ENCODE measurements at places on chromosomes 2 and 18. TPM values are rescaled to one million over a fixed set of nuclear protein-coding genes. Genes with fewer than 3 reads are reported as not detected.
A peak's percentile ranks its signal among the peaks of the same experiment; 100 is the strongest.

- H3K27ac ChIP-seq = no peak overlapping the region
- H3K36me3 ChIP-seq = no peaks in the 10 kb centered on the region
- no peak overlapping the region for H3K4me3 ChIP-seq
- DNase-seq = no peak
These were observed 7.8 kb upstream of the LTBP1 start for GRCh38 chr2:32938934-32939333.

DNA sequence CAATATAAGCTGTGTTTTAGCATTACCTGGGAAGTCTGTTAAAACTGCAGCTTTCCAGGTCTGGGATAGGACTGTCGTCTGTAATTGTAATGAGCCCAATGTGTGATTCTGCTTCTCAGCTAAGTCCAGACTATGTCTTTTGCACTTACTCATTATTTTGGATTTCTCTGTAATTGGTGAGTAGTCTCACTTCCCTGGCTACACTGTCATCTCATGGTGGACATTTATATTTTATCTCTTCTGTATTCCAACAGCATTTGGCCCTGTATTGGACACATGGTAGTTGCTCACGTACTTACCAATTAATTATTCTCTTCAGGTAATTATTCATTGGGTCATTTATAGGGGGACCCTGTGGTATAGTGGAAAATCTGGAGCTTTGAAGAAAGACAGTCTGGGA lies 28.0 kb downstream of the LHCGR start:
- H3K4me1 ChIP-seq = peaks cover 2% of the 10 kb centered on the region
- H3K4me3 ChIP-seq = no peak overlapping the region
- no peak for DNase-seq
- no peaks in the 10 kb centered on the region for H3K36me3 ChIP-seq
- no peak overlapping the region for H3K27ac ChIP-seq
- no peaks in the 10 kb centered on the region for H3K27me3 ChIP-seq

GRCh38 chr2:53004413-53004812 lies 763.2 kb upstream of the CHAC2 start:
- no peak for DNase-seq
- no peak overlapping the region for H3K4me3 ChIP-seq
- no peaks in the 10 kb centered on the region for H3K27me3 ChIP-seq

DNA sequence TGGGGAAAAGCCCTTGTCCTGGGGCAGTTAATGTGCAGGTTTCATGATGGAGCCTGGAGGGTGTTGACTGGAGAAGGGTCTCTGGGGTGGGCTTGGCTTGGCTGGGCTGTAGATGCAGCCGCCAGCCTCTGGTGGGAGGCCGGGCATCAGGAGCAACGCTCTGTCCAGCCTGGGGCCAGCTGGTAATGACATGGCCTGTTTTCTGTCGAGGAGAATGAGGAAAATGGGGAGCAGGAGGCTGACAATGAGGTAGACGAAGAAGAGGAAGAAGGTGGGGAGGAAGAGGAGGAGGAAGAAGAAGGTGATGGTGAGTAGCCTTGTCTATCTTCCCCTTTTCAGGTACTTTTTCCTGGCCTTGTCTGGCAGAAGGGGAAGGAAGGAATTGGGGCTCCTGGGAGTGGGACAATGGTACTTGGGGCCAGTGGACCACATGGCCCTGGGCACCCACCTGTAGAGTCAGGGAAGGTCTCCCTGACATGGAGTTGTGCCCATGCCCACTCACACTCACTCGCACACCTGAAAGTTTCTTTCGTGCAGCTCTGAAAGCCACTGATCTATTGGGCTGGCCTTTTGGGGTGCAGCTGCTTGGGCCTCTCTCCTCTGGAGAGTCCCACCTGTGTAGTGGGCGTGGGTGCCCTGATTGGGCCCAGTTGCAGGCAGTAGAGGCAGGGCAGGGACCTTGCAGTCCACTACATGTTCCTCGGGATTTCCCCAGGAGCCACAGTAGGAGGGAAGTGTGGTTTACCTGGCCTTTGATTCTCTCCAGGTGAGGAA lies 3.5 kb downstream of the PTMA start:
- H3K4me1 ChIP-seq = no peaks in the 10 kb centered on the region
- no peak for DNase-seq
- no peak overlapping the region for H3K27ac ChIP-seq

DNA sequence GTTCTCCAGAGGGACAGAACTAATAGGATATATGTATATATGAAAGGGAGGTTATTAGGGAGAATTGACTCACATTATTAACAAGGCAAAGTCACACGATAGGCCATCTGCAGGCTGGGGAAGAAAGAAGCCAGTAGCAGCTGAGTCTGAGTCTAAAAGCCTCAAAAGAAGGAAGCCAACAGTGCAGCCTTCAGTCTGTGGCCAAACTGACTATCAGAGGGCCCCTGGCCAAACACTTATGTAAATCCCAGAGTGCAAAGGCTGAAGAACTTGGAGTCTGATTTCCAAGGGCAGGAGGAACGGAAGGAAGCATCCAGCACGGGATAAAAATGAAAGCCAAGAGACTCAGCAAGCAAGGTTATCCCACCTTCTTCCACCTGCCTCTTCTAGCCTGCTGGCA lies 108.0 kb upstream of the LDLRAD4 start:
- H3K4me3 ChIP-seq = no peak overlapping the region
- no peak for DNase-seq
- no peak overlapping the region for H3K27ac ChIP-seq
- H3K27me3 ChIP-seq = no peaks in the 10 kb centered on the region
- peaks cover 4% of the 10 kb centered on the region for H3K36me3 ChIP-seq
- H3K4me1 ChIP-seq = no peaks in the 10 kb centered on the region

GRCh38 chr2:7929281-7929680 lies 752.6 kb upstream of the ID2 start:
- no peak overlapping the region for H3K27ac ChIP-seq
- no peak overlapping the region for H3K4me3 ChIP-seq
- no peaks in the 10 kb centered on the region for H3K27me3 ChIP-seq
- no peaks in the 10 kb centered on the region for H3K36me3 ChIP-seq

- H3K27me3 ChIP-seq = no peaks in the 10 kb centered on the region
- no peak overlapping the region for H3K4me3 ChIP-seq
- peak; percentile 90 for DNase-seq
- peaks cover 4% of the 10 kb centered on the region for H3K4me1 ChIP-seq
- no peaks in the 10 kb centered on the region for H3K36me3 ChIP-seq
These were observed 69.3 kb upstream of the MCFD2 start for GRCh38 chr2:46984642-46985476.

GRCh38 chr2:170554278-170554955 lies 160.7 kb upstream of the SP5 start:
- H3K4me3 ChIP-seq = no peak overlapping the region
- H3K4me1 ChIP-seq = no peaks in the 10 kb centered on the region
- H3K36me3 ChIP-seq = no peaks in the 10 kb centered on the region
- H3K27ac ChIP-seq = peak overlapping the region; percentile 64
- peak; percentile 90 for DNase-seq
- no peaks in the 10 kb centered on the region for H3K27me3 ChIP-seq

DNA sequence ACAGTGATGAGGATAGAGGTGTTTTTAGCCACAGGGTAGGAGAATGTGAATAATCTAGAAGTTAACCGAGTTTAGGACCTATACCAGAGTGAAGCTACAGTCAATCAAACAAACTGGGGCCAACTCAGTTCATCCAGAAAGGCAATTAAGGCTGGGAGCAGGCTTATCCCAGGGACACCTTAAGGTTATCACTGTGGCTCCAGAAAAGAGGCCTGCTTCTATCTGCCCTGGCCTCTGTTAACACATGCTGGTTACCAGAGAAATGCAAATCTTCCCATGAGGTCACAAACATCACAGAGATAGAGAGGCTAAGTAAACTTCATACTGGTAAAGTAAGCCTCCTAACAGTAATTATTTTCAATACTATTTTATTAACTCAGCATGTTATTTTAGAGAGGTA lies 93.2 kb upstream of the GRB14 start:
- no peak overlapping the region for H3K27ac ChIP-seq
- no peak for DNase-seq
- H3K4me1 ChIP-seq = no peaks in the 10 kb centered on the region
- no peaks in the 10 kb centered on the region for H3K36me3 ChIP-seq
- no peak overlapping the region for H3K4me3 ChIP-seq

DNA sequence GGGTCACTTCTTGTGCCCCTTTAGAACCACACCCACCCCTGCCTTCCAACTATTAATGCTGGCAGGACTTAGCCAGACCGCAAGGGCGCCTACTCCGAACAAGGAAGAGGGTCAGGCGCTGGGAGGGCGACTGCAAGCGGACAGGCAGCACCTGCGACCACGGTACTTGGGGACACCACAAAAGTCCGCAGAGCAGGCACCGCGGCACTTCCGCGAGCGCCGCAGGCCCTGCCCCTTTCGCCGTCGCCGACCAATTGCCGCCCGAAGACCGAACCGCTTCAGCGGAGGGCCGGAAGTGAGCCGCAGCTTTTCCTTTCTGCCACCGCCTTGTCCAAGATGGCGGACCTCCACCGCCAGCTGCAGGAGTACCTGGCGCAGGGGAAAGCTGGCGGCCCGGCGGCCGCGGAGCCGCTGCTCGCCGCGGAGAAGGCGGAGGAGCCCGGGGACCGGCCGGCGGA lies at the start of gene SFT2D3:
Gene SFT2D3 (plus strand): TSS at position 305 of the 458 bp plus-strand sequence. CDS start 32 bp downstream, at position 337.
- peak; percentile 98 for DNase-seq
- no peaks in the 10 kb centered on the region for H3K4me1 ChIP-seq
- no peaks in the 10 kb centered on the region for H3K27me3 ChIP-seq
- peak within 1 kb of the TSS; percentile 99 for H3K27ac ChIP-seq

GRCh38 chr18:26813043-26813442 lies 52.5 kb downstream of the AQP4 start:
- no peaks in the 10 kb centered on the region for H3K27me3 ChIP-seq
- no peak overlapping the region for H3K27ac ChIP-seq
- H3K4me1 ChIP-seq = no peaks in the 10 kb centered on the region
- no peak for DNase-seq
- H3K4me3 ChIP-seq = no peak overlapping the region

- no peak overlapping the region for H3K27ac ChIP-seq
- H3K4me1 ChIP-seq = no peaks in the 10 kb centered on the region
- H3K4me3 ChIP-seq = no peak overlapping the region
- H3K36me3 ChIP-seq = no peaks in the 10 kb centered on the region
These were observed 19.0 kb upstream of the CCNYL1 start for GRCh38 chr2:207692206-207693065.

The NCKAP5 gene
- 7.5 TPM for total RNA-seq

The ITGB1BP1 gene
- 112 TPM for total RNA-seq

The MC4R gene
- not detected for total RNA-seq

The SP140L gene
- 13.9 TPM for total RNA-seq

The RRM2 gene
- 4.3 TPM for total RNA-seq

The NT5C1B gene
- total RNA-seq = not detected

The HTR2B gene
- 5.1 TPM for total RNA-seq

The TDRD15 gene
- total RNA-seq = 0.06 TPM

The MDH1B gene
- total RNA-seq = 0.29 TPM

The ABCG8 gene
- total RNA-seq = not detected

The C2orf72 gene
- total RNA-seq = 0.15 TPM

The SMC6 gene
- total RNA-seq = 11.6 TPM

The COLEC12 gene
- total RNA-seq = 46.1 TPM

Measured in aorta (tissue), 5 donors.